ENCODE measurements at places on chromosomes 2 and 18. TPM values are rescaled to one million over a fixed set of nuclear protein-coding genes. Genes with fewer than 3 reads are reported as not detected.

DNA sequence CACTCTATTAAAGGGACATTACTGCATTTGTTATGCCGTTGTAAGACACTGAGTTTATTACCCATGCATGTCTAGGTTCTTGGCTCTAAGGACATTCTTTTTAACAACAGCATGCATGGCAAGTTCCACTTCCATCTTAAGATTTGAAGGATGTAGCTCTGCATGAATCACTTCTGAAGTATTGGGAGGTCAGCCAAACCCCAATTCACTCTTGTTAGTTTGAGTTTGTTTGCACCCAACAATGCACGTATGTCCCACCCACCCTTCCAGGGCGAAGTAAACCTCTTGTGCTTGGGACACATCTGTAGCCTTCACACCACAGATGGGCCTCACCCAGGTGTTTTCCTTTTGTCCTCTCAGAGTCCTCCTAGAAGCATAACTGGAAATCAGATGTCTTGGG lies 5.6 kb upstream of the LAMA3 start:
- no peak for DNase-seq

DNA sequence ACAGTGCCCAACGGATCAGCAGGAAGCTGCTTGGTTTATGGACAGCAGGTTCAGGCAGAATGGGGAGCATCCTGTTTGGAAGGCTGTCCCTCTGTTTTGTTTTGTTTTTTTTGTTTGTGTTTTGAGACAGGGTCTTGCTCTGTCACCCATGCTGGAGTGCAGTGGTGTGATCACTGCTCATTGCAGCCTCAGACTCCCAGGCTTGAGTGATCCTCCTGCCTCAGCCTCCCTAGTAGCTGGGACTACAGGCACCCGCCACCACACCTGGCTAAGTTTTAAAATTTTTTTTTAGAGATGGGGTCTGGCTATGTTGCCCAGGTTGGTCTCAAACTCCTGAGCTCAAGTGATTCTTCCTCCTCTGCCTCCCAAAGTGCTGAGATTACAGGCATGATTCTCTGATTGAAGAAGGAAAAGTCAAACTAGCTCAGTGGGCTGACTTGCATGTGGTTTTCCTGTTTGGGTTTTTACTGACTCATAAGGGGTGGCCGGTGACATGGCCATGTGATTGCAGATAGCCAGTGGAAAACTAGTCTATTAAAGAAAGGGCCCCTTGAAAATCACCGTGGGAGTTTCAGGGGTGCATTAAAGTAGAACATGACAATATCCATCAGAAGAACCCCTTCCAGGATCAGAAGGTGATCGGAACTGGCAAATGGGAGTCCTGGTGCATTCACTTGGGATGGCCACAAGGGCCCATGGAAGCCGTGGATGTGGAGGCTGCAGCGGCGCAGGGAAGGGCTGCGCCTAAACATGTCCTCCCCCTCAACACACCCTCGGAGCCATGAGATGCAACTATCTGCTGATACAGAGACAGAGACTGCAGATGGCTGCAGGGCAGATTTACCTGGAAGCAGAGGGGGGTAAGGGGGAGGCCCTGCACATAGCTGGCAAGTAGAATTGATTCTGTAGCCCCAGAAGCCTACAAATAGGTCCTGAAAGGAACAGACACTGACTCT lies 26.5 kb downstream of the AQP12B start:
- DNase-seq = no peak

DNA sequence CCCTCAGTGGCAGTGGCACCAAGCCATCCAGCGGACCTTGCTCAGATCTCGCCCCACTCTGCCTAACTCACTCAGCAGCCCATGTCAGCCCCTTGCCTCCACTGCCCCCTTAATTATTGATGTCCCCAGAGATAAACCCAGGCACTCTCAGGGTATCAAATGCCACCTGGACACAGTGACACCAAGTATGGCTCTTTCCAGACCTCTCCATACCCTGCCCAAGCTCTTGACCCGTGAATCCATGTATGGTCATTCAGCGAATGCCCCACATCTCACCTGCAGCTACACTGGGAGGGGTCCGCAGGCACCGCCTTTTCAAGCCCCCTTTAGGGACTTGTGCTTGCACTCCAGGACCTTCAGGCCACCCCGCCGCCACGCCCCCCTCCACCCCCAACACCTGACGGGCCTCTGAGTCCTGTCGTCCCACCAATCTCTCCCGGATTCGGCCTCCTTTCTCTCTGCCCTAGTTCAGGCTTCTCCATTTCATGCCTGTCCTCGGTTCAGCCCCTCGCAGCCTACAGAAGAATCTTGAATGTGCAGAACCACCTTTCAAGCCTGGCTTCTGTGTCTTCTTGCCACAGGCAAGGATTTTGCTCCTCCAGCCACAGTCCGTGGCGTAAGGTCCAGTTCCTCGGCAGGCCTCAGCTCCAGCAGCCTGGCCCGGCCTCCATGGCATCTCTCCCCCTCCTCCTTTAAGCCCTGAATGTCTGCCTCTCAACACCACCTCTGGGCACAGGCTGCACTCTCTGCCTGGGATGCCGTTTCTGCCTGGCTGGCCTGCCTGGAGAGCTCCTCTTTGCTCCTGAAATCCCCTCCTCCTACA lies 54.1 kb upstream of the ODC1 start:
- DNase-seq = no peak

- no peak for DNase-seq
These were observed 219.4 kb downstream of the MREG start for GRCh38 chr2:215793747-215794595.

C1QL2 gene
- not detected for total RNA-seq

CFC1 gene
- not detected for total RNA-seq

CD207 gene
- total RNA-seq = not detected
